Stimulated activated CD8-positive, alpha-beta memory T cell treated with anti-CD3 and anti-CD28 coated beads, Interleukin-7, amount 100 ng/mL, for 48 hours (primary cell): ENCODE measurements at places on chromosomes 3 and 15.

GRCh38 chr3:132290833-132291232 is 26.4 kb upstream of the ACP3 start:
- DNase-seq, result no peak

DNA sequence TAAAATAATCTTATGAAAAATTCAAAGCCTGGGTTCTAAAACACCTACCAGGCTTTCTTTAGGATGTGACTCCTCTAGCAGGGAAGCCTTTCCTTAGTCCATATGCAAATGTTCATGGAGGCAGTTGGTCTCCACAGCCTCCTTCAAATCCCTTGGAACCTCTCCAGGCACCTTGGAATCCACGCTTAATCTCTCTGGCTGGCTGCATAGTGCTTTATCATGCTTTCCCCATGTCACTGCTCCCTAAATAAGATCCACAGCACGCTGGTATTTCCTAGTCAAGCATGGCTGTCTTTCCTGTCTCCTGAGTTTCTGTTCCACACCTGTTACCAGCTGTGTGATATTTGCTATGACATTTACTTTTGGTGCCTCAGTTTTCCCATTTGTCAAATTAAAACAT is 71.3 kb downstream of the CLSTN2 start:
- DNase-seq, result no peak

DNA sequence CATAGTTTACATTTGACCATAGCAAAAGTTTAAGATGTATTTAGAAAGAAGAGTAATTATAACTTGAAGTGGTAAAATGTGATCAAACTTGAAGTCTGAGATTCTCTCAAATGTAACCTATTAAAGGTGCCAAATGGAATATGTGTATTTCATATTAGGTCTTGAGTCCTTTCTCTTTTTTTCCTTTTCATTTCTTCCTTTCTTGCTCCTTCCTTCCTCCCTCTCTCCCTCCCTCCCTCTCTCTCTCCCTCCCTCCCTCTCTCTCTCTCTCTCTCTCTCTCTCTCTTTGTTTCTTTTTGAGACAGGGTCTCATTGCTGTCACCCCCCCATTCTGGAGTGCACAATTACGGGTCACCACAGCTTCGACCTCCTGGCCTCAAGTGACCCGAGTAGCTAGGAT is 47.7 kb downstream of the MAP2K5 start:
- no peak for DNase-seq

- no peak for DNase-seq
These were observed 6.7 kb upstream of the CMTM7 start for GRCh38 chr3:32384938-32385337.

DNA sequence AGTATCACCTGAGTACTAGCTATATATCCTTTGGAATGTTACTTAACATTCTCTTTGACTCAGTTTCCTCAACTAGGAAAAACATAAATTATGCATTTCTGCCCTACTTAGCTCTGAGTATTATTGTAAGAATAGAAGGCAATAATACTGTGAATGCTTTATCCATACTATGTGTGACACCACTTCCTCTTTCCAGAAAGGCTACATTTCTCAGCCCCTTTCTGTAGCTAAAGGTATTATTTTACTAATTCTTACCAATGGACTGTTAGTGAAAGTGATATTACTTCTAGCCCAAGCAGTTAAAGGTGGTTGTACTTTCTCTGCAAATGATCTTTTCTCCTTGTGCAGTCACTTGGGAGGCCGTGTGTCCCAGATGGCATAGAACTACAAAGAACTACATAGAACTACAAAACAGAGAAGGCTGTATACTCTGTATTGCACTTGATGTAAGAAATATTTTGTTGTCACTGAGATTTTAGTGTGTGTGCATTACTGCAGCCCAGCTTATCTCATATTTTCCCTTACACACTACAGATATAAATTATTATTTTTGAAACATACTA is 35.1 kb downstream of the MYH15 start:
- no peak for DNase-seq
